ENCODE measurements at places on chromosomes 2 and 18. TPM values are rescaled to one million over a fixed set of nuclear protein-coding genes. Genes with fewer than 3 reads are reported as not detected.

Gene KATNAL2
- total RNA-seq = 4.1 TPM

Gene MDH1B
- total RNA-seq = 1.7 TPM

Gene CCBE1
- total RNA-seq = 26.0 TPM

Gene MYO7B
- total RNA-seq = 0.06 TPM

Gene RAX
- total RNA-seq = not detected

Gene CFAP65
- total RNA-seq = not detected

Gene ZNF892
- 3.0 TPM for total RNA-seq

Gene DSG4
- not detected for total RNA-seq

Gene PROKR1
- total RNA-seq = under 0.01 TPM

Gene FBXO48
- total RNA-seq = 0.19 TPM

Gene M1AP
- total RNA-seq = 0.26 TPM

Gene AFF3
- under 0.01 TPM for total RNA-seq

Gene GULP1
- 62.0 TPM for total RNA-seq

Gene PSD4
- 0.19 TPM for total RNA-seq

Measured in aortic smooth muscle cell (primary cell).